Stomach (tissue), 19 donors: ENCODE measurements at places on chromosomes 6 and 20. TPM values are rescaled to one million over a fixed set of nuclear protein-coding genes. Genes with fewer than 3 reads are reported as not detected.
A peak's percentile ranks its signal among the peaks of the same experiment; 100 is the strongest.

GRCh38 chr6:24752503-24752902 lies 22.2 kb upstream of the GMNN start:
- DNase-seq, result peak; percentile 67

DNA sequence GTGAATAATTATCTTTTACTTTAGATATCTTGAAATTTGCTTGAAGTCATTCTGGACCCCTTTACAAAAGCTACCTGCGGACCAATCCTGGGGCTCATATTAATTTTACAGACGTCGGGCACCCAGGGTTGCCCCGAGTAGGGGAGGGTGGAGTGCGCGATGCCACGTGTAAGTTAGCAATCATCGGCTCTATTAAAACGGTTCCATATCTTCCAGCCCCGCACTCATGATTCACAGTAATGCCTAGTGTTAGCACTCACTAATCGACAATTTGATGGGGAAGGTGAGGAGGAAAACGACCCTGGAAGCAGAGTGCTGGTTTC lies 34.9 kb upstream of the TCF21 start:
- DNase-seq, result no peak

DNA sequence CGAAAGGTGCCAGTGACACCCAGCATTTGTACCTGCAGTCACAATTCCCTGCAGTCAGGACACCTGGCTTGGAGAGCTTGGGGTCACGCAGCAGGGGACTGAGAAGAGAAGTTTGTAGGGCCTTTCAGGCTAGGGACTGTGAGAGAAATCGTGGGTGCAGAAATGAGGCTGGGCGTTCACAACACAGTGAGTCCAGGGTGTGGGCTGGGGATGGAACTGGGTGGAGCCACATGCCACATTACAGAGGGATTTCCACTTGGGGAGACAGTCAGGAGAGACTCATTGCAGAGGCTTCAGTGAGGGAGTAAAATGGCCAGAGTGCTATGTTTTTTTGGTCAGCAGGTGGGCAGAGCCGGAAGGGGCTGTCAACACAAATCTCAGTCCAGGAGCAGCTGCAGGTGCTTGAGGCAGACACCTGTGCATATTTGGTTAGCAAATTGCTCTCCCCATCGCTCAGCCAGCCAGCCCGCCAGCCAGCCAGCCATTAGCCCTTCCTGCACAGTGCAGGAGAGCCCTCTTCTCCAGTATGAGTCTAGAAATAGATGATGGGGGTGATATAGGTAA lies 7.4 kb downstream of the ITPR3 start:
- DNase-seq, result no peak

GRCh38 chr6:155795173-155795796 lies 339.6 kb upstream of the NOX3 start:
- DNase-seq, result no peak

GRCh38 chr6:53377289-53377688 lies 28.5 kb upstream of the ELOVL5 start:
- no peak for DNase-seq

FAXC gene
- total RNA-seq, result 2.2 TPM

- DNase-seq, result no peak
These were observed 23.9 kb upstream of the ASCC3 start for GRCh38 chr6:100905067-100905466.

- DNase-seq, result no peak
These were observed 154.1 kb downstream of the CD24 start for GRCh38 chr6:106820412-106820852.

DNA sequence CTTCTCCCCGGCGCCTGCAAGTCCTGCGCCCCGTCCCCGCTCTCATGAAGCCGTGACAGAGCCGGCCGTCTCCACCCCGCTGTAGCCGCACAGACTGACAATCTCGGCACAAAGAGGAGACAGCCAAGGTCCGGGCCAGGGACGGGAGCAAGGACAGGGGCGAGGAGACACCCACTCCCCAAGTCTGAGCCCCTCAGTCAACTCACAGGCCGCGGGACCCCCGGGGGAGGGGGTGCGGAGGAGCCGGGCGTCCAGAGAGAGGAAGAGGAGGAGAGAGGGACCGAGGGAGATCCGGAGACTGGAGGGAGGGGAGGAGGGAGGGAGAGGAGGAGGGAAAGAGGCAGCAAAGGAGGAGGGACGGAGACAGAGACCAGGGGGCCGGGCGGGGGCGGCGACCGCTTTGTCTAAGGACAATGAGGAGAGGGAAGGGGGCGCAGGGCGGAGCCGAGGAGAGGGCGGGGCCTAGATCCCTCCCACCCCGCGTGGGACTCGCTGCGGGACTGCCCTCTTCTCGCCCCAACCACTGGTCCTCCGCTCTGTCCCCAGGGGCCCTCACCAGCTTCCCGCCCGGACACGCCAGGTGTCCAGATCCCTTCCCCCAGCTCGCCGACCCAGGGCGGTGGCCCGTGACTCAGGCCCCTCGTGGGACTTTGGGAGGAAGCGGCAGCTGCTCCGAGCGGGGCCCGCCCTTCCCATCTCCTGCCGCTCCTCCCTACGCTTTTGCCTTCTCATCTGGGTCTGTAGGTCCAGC lies 638 bp upstream of the PPP1R18 start:
- DNase-seq, result peak; percentile 76
